ENCODE measurements at places on chromosomes 2 and 18.

- peak; percentile 72 for DNase-seq
Observed at GRCh38 chr2:48946449-48947048, 191.0 kb upstream of the LHCGR start.

- DNase-seq: no peak
Observed at GRCh38 chr2:157093666-157094065, 163.8 kb upstream of the GALNT5 start.

- DNase-seq: no peak
Observed at GRCh38 chr2:28430788-28431418, 38.2 kb downstream of the FOSL2 start.

DNA sequence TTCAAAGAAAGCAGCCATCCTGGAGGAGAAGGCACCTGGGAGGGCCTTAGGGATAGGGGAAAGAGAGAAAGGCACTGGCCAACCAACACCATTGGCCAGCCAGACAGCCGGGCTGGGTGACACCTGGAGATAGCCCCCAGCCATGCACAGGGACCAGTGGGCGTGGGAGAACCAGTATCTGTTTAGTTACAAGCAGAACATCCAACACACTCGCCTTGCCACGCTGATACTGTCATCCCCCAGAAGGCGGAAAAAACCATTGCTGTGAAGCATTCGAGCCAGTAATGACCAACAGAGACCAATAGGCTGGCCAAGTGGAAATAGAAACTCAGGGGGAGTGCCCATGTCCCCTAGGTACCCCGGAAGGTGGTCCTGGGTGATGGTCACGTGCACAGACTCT, 15.5 kb downstream of the ASPRV1 start:
- no peak for DNase-seq

DNA sequence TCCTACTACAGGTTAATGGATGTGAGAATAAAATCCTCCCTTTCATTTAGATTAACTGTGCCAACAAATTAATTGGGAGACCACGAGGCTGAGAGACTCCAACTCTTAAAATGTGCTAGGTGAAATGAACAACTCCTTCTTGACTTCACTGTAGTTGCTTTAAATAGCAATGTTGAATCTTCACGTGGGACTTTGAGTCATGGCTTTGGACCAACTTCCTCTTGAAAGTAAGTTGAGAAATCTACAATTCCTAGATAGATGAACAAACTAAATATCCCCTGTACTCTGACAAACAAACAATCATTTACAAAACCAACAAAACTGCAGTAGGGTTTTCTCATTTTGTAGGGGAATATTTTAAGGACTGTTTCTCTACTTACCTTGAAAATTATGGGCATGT, 291.9 kb upstream of the SPRED2 start:
- no peak for DNase-seq

GRCh38 chr2:10521356-10522169, 73.4 kb upstream of the ODC1 start:
- DNase-seq: no peak

DNA sequence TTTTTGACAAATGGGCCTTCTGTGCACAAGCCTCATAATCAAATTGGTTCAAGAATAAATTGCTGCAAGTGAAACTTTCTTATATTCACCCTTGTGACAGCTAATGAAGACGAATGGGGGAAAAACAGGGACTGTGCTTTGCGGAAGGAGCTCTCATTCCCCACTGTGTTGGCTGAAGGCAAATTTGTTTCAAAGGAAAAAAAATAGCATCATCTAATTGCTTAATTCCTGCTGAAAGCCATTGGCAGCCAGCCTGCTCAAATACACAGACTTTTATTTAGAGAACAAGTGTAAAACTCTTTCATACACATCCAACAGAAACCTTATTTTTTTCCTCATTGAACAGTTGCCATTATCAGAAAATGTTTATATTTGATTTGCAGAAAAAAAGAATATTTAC, 172.3 kb downstream of the ARL6IP6 start:
- no peak for DNase-seq

GRCh38 chr2:8675543-8675942, 6.3 kb upstream of the ID2 start:
- no peak for DNase-seq

GRCh38 chr18:50073319-50073718, 121.6 kb downstream of the MYO5B start:
- no peak for DNase-seq

DNA sequence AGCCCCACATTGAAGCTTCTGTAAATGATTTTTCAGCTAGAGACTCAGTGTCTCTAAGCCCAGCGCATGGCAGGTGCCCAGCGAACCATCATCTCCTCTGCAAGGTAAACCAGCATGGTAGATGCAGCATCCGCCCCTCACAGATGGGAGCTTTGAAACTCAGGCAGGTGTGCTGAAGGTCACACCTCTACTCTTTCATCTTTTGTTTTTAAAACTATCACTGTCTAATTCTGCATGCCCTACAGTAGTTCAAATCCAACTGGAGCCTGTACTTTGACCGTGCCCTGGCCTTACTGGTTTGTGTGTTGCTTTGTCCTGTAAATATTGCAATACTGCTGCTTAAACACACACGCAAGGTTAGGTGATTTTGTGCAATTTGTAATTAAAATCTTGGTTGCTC, 831.1 kb downstream of the GALR1 start:
- no peak for DNase-seq

GRCh38 chr2:22887845-22888244, 497.1 kb upstream of the KLHL29 start:
- no peak for DNase-seq

DNA sequence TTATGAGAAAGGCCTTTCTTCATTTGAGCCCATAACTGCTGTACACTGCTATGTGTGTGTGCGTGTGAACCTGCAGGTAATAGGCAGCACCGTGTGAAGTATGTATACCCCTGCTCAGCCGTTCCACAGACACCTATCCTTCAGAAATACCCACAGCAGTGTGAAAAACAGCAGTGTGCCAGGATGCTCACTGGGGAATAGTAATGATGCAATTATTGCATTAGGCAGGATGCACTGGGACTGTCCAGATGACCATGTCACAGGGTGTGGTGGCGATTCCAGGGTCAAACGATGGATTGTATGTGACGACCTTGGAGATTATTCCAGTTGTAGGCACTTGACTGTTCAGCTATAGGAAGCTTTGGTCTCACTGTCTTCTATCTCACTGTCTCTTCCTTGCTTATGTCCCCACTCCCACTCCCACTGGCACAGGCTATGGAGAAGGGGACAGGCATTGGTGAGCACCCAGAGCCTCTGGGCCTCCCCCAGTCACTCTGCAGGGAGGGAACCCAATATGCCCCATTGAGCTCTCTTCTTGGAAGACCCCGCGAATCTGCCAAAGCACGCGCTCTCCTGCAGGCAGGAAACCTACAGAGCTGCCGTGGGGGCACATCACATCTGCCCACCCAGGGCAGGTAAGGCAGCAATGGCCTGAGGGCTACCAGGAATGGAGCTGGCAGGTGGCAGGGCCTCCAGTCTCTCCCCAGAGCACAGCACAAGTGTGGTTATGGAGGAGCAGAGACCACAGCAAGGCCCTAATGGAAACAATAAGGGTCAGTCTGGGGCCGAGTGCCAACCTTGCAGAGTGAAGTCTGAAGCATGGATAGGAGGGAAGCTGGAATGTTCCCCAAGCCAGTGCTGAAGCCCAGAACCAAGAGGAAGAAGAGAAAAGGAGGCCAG, 518.9 kb upstream of the RAB6C start:
- DNase-seq: no peak

DNA sequence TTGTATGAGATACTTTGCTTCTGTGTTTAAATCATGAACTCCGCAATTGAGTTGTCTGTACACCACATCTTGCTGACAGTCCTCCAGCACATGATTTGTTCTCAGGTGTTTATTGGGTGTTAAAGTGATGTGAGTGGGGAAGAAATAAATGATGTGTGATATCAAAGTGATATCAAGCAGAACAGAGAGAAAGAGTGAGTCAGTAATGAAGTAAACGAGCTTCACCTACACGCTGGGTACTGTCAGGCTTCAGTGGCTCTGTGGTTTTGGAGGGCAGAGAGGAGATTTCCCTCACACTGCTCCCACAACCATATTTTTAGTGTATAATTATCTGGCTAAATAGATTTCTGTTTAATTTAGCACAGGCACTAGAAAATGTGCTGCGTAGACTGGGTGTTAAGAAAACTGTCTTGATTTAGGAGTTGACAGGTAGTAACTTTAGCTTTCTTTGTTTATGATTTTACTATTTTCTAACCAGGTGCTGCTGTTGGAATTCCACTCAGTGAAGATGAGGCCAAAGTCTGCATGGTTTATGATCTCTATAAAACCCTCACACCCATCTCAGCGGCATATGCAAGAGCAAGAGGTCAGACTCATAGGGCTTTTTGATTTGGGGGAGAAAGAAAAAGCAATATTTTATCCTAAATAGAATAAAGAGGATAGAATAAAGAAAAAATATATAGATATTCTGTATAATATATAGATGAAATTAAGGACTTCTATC, 21.2 kb downstream of the ATIC start:
- no peak for DNase-seq

GRCh38 chr2:4914036-4914435, 778.1 kb upstream of the SOX11 start:
- DNase-seq: no peak

GRCh38 chr2:34949316-34949715, 1350.2 kb upstream of the FAM98A start:
- no peak for DNase-seq

GRCh38 chr2:45320956-45321355, 290.1 kb downstream of the SRBD1 start:
- no peak for DNase-seq

- DNase-seq: no peak
Observed at GRCh38 chr18:7637269-7637668, 70.2 kb downstream of the PTPRM start.

GRCh38 chr18:55515941-55516710, 71.9 kb downstream of the TCF4 start:
- no peak for DNase-seq

DNA sequence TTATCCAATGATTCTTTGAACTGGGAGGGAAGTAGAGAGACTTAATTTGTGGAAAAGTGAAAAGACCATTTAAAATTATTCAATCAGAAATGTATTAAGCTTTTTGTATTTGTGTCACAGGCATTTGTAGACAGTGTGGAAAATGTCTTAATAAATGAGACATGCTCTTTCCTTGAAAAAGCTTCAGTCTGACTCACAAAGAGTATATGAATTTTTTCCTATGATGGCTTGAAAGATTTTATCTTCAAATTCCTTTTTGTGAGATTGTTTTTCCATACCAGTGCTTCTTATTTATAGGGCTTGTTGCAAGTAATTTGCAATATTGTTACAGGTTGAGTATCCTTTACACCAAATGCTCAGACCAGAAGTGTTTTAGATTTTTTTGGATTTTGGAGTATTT, 39.5 kb downstream of the STON1 start:
- DNase-seq: no peak

All from MM.1S (cell line).